ENCODE measurements at places on chromosomes 2 and 18. TPM values are rescaled to one million over a fixed set of nuclear protein-coding genes. Genes with fewer than 3 reads are reported as not detected.
A peak's percentile ranks its signal among the peaks of the same experiment; 100 is the strongest.

DNA sequence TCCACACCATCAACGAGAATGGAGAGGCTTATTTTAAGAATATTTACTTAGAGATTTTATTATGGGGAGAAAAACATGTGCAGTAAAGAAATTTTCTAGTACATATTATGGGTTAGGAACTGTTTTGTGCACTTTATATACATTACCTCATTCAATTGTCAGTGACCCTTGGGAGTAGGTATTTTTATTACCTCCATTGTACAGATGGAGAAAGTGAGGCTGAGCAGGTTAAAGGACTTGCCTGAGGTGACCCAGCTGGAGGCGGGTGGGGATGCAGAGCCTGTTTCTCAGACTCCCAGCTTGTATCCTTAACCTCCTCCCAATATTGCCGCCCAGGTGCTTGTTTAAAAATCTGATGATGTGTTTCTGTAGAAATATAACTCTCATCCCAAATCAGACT, 356.7 kb downstream of the HRH4 start:
- no peak for DNase-seq

The SLC4A1AP gene
- 23.4 TPM for total RNA-seq

GRCh38 chr2:218261423-218262236, 815 bp downstream of the GPBAR1 start:
- peak; percentile 44 for DNase-seq

GRCh38 chr2:43225788-43226557, 433 bp downstream of the ZFP36L2 start:
- DNase-seq = peak; percentile 90

GRCh38 chr2:159124441-159124911, 156.0 kb downstream of the TANC1 start:
- no peak for DNase-seq

DNA sequence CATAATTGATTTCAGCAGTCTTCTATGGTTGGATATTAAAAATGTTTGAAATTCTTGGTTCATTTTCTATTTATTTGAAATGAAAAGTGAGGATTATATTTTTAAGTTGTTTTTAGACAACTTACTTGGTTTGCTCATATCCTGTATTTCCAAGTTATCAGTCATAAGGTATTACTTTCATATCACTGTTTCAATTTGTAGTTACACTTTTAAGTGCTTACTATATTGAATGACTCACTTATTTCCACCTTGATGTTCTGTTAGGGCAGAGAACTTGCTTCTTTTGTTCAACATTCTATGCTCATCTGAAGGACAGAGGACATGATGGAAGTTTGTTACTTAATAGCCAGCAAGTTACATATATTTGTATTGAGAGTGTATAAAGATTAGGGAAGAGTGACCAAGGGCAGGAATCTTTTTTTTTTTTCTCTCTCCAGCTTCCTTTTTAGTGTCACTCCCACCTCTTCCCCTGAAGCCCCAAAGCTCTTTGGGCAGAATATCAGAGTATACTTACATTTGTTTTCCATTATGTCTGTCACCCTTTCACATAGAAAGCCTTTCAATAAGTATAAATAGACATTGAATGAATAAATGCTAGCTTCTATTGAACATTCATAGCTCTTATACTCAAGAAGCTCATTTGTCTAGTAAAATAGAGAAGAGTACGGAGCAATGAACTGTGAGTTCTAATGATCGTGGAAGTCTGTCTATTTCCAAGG, 28.1 kb downstream of the PIK3C3 start:
- DNase-seq = no peak

The RNF125 gene
- total RNA-seq = 1.5 TPM

GRCh38 chr2:154992826-154993225, 294.3 kb downstream of the KCNJ3 start:
- DNase-seq = no peak

DNA sequence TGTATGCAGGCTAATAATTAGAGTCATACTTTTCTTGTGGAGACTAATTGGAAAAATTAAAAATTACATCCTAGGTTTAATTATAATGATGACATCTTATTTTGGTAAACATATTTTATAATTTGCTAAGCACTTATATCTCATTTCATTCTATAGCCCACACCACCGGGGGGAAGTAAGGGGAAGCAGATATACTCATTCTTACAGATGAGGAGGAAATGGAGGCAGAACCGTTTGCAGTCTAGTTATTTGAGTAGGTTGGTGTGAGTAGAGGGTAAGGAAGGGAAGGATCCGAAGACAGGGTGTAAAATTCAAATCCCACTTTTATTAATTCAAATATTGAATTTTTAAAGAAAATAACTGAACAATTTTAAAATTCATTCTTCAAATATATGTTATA, 3.7 kb downstream of the ITGAV start:
- no peak for DNase-seq

The LYPD6B gene
- total RNA-seq = not detected

The RFTN2 gene
- 3.5 TPM for total RNA-seq

DNA sequence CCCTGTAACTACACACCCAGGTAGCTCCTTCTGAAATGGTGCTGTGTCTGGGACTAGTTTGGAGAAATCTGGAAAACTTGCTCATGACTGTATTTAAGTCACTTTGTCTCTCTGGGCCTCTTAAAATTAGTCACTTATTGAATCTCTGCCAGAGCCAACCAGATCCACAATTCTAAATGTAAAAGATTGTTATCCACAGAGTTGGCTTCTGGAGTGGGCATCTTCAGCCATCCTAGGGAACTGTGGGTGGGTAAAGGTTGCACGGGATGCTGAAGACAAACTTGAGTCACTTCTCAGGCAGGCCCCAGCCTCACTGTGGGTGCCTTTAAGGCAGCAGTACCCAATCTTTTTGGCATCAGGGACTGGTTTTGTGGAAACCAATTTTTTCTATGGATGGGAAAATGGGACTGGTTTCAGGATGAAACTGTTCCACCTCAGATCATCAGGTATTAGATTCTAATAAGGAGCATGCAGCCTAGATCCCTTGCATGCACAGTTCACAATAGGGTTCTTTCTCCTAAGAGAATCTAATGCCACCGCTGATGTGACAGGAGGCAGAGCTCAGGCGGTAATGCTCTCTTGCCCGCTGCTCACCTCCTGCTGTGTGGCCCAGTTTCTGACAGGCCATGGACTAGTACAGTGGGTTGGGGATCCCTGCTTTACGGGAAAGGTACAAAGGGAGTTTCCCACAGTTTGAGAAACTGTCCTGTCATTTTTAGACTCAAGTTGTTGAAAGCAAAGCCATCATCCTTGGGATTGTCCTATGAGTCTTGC, 98.3 kb upstream of the SPRED2 start:
- DNase-seq = no peak

DNA sequence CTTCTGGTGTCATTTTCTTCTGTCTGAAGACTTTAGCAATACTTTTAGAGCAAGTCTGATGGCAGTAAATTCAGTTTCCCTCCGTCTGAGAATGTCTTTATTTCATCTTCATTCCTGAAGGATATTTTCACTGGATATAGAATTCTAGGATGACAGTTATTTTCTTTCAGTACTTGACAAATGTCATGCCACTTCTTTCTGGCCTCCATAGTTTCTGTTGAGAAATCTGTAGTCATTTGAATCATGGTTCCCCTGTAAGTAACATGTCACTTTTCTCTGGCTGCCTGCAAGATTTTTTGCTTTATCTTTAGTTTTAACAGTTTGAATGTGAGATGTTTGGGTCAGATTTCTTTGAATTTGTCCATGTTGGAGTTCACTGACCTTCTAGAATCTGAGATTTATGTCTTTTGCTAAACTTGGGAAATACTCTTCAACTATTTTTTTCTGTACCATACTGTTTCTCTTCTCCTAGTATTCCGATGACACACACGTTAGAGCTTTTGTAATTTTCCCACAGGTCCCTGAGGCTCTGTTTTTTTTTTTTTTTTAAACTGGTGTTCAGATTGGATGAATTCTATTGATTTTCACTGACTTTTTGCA, 30.2 kb downstream of the RMND5A start:
- no peak for DNase-seq

- DNase-seq = no peak
Measured at GRCh38 chr18:80238651-80239260, 8.6 kb downstream of the PARD6G start.

The SLC40A1 gene
- total RNA-seq = 30.3 TPM

The CHST10 gene
- total RNA-seq = 7.8 TPM

- no peak for DNase-seq
Measured at GRCh38 chr18:35971661-35972196, 750 bp upstream of the RMP24 start.

DNA sequence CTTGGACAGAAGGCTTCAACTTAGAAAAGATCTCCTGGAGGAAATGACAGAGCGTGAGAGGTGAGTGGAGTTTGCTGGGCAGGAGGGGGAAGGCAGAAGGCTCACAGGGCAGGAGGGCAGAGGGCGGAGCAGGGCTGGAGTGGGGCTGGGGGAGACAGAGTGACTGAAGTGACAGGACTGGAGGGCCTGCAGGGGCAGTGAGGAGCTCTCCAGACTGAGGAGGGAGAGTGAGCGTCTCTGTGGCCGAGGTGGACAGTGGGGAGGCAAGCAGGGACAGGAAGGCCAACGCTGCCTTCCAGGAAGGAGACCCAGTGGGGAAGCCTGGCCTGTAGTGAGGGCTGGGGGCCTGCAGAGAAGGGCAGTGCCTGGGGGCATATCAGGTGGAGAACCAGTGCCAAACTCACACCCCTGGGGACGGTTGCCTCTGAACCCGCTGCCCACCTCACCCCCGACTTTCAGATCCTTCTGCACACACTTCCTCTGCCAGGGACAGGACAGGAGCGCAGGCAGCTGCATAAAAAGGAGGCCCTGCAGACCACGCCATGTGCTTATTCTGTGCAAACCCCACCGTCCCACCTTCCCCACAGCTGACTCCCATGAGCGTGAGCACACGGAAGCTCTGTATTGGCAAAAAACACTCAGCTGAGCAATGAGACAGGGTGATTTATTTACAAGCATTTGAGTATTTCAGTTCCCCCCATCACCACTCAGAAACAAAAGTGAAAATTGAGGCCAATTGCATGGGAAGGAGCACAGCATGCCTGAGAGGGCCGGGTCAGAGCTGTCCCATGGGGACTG, 244.3 kb downstream of the FAM210A start:
- no peak for DNase-seq

The ANKRD30B gene
- total RNA-seq = not detected

GRCh38 chr2:134621939-134622705, 96.7 kb downstream of the TMEM163 start:
- DNase-seq = no peak

- no peak for DNase-seq
Measured at GRCh38 chr2:187174582-187174981, 273.5 kb downstream of the CALCRL start.

DNA sequence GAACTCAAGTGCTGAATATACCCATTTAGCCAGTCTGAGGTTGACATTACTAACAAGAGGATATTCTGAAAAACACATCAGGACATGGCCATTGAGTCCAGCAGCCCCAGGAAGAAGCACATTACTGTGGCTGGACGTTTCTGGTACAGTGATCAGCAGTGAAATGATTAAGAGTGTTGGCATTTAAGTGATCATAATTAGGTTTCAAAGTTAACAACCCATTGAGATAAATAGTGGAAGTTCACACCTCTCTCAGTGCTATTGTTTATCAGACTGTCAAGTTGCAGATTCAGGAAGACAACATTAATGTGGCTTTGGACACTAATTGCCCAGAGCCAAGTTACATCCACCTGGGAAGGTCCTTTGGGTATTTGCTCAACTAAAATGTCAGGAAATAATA, 139.5 kb upstream of the GAREM1 start:
- DNase-seq = no peak

- DNase-seq = no peak
Measured at GRCh38 chr2:47796090-47796697, 13.2 kb downstream of the MSH6 start.

DNA sequence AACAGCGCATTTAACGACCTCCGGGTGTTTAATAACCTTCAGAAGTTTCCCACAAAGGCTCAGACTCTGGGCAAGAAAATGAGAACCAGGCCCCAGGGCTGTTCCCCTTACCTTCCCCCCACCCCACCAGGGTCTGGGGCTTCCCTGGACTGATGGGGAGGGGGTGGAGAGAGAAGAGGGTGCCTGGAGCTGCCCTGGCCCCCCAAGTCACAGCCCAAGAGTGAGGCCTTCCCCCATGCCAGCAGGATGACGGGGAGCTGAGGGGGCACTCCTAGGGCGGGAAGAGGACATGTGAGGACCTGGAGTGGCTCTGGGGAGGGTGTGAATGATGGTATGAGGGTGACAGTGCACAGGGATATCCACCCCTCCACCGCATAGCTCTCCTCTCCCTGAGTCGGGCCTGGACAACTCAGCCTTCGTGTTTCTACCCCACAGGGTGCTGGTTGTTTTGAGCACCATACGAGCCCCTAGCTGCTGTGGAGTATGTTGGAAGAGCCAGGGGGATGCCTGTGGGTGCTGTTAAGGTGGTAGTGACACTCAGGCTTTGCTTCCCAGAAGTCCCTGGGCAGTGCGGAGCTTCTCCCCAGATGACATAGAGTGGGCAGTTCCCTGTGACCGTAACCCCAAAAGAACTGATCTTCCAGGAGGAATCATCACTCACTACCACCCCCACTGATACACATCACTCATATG, 3.9 kb downstream of the PKDCC start:
- no peak for DNase-seq

Measured in cardiac septum (tissue), 1 donor.